ENCODE measurements at places on chromosomes 3 and 15.

DNA sequence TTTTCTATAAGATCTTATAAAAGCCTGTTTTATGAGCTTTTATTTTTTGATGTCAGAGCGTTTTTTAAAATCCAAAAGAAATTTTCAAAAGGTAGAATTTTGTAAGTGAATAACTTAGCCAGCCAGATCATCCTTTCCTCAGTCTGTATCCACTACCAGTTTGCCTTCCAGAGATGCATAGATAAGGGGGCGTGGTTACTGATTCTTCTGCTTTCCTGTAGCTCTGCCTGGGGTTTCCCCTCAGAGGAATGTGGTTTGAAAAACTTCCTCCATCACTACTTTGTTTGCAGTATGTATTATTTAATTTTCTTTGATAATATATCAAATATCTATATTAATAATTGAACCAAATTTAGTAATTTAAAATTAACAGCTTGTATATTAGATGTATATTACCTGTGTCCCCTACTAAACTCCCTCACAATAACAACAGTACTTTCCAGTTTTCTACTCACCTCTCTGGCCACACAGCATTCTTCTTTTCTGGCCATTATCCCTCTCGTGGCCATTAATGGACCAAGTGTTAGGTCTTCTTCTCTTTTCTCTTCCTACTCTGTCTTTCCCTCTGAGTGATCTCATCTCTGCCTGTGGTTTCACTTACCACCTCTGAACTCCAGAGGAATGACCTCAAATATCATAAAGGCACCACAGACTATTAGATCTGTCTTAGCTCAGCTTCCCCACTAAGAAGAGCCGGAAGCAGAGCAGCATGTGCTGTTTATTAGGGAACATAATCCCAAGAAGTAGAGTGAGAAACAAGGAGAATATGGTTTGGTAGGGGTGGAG lies 239.7 kb downstream of the UBE2E2 start:
- DNase-seq: no peak

- no peak for DNase-seq
Observed at GRCh38 chr15:98720577-98721565, 72.5 kb downstream of the IGF1R start.

DNA sequence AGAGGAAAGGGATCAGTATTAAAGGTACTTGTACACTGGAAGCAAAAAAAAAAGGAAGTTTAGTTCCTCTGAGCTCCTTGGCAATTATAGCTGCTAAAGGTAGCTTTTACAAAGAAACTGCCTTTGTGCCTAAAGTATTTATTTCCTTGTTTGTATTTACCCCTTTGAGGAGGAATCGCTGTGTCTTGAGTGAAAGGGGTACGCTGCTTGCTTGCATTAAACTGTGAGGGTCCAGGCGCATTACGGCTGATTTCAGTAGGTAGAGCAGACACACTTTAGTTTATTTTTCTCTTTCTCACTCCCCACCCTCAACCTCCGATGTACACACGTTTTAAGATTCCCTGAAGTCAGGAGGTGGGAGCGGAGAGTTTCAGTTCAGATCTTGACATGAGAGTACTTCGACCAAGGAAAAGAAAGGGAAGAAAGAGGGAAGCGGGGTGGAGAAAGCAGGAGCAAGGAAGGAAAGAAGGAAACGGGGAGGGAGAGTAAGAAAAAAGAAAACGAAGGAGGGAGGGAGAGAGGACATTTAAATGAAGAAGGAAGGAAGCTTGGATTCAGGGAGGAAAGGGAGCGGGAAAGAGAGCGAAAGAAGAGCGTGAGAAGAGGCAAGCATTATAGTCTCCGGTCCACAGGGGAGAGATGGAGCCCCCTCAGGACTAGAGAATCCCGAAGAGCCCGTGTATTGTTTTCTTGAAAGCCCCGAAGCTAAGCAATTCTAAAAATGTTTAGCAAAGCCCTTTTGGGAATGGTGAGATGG lies 1.2 kb upstream of the MME start:
- DNase-seq: no peak

DNA sequence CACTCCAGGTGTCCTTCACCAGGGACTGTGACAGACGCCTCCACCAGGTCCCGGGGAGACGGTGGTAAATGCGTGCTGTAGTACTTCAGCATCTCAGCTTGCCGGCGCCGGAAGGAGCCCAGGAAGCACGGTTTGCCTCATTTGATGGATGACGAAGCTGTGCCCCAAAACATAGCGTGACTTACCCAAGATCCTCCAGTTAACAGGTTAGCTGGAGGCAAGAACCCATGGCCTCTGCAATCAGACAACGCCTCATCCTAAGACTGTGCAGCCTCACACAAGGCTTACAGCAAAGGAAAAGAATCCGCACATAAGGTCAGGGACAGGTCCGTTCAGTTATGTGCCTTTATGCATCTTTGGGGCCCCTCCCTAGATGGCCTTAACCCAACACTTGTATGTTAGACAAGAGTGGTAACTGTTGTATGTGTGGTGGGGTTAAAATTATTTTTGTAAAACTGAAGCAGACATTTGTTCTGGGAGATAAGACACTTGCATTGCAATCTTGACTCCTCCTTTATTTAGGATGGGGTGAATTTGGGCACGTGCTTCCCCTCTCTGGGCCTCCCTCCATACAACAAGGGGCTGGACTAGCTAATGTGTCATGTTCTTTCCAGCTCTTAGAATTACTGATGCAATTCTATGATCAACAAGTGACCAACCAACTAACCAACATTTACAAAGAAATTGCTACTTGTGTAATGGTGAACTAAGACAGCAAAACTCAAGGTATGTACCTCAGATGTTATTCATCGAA lies 39.4 kb downstream of the VGLL4 start:
- DNase-seq: no peak

DNA sequence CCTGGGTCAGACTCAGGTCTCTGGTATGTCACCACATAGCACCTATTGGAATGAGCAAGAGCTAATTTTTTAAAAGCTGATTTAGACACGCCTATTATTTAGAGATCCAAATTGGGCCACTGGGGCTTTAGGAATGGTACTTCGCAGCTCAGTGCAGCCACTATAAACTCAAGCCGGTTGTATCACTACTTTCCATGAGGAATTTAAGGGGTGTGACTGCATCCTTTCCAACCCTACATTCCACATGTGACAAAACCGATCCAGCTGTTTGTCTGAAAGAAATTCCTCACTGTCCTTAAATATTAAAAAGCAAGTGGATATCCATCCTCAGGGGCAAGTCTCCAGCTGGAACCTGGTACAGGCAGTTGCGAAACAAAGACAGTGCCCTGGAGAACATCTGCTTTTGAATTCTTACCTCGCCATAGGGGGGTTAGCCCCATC lies 12.8 kb downstream of the VGLL3 start:
- DNase-seq: no peak

DNA sequence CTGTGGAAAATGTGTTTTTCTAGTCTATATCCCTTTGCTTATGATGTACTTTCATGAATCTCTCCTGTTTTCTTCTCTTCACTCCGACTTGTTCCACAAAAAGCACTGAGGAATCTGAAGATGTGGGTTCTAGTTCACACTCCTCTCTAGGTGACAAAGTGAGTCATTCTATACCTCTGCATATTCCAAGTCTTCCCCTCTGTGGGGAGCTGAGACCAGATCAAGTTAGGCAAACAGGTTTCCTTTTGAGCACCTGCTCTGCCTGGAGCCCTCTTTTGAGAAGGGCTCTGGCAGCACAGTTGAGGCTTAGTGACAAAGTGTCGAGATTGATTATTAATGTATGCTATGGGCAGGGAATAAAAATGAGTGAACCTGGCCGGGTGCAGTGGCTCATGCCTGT lies 82.4 kb upstream of the VGLL4 start:
- DNase-seq: no peak

DNA sequence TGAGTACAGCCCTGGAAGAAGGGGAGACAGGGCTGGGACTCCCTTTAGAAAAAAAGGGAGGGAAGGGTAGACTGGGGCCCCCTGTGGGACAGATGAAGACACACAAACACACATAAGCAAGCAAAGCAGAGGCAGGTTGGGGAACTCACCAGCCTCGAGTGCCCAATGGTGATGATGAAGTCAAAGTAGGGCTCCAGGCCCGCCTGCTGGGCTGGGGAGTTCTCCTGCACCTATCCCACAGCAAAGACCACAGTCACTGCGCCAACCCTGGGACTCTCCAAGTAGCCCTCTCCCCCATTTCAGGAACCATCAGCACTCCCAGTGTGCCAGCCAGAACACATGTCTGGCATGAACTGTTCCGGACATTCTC lies 4.1 kb downstream of the GORASP1 start:
- DNase-seq: no peak

GRCh38 chr3:184466413-184466960 lies 86.6 kb downstream of the CHRD start:
- DNase-seq: no peak

All from activated CD8-positive, alpha-beta memory T cell treated with anti-CD3 and anti-CD28 coated beads, Interleukin-2, amount 50 U/mL, for 4 hours (primary cell).